Hematopoietic multipotent progenitor cell treated with erythropoietin and hydrocortisone succinate and interleukin-3 and kit ligand, for 15 days (in vitro differentiated cells): ENCODE measurements at places on chromosomes 12 and 14.

DNA sequence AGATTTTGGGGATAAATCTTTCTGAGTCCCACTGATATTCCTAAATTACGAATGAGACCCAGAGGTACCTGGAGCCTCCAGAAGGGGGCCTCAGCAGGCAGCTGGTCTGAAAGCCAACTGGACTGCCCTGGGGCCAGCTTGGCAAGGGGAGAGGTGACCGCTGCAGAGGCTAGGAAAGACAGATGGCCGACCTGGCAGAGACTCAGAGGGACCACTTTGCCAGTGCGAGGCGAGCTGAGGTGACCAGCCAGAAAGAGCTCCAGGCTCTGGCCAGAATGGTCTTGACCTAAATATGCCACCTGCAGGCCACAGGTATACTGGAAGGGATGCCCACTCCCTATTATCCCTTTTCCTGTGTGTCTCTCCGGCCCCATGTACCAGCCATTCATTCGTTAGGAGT, 256.8 kb upstream of the GARIN6 start:
- no peak for DNase-seq

DNA sequence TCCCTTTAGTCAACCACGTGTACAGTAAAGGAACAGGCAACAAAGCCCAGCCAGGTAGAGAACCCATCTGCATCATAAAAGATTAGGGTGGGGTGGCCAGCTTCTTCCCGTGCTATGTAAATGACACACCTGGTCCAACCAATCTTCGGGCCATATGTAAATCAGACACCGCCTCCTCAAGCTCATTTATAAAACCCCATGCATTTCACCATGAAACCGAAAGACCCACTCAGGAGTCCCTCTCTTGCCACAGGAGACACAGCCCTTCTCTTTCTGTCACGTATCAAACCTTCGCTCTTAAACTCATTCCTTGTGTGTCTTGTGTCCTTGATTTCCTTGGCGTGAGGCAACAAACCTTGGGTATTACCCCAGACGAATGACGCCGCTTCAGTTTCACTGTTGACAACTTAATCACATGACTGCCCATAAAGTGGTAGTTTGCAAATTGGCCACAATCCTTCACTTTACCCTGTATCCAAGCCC, 59.8 kb upstream of the TBPL2 start:
- no peak for DNase-seq

- DNase-seq = no peak
Measured at GRCh38 chr14:77988096-77988870, 181.9 kb upstream of the NRXN3 start.

- peak; percentile 62 for DNase-seq
Measured at GRCh38 chr14:22653012-22653621, 9.0 kb upstream of the OR6J1 start.

GRCh38 chr12:32115404-32116104, 8.9 kb downstream of the BICD1 start:
- DNase-seq = no peak

DNA sequence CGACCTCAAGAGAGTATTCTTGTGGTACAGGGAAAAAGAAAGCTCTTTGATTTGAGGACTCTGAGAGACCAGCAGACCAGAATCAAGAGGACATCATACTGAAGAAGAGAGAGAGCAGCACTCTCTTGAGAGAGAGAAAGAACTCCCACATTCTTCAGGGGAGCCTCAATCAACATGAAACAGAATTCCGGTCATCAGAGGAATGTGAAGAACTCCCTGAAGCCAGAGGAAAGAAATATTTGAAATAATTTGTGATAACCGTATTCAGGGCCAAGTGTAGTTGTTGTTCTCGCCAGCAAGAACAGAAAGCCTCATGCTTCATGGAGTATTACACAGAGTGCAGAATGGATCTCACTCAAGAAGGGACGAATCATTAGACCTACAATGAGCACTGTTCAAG, 363.8 kb upstream of the TMEM132C start:
- no peak for DNase-seq

GRCh38 chr12:115378291-115378690, 694.3 kb upstream of the TBX3 start:
- no peak for DNase-seq

DNA sequence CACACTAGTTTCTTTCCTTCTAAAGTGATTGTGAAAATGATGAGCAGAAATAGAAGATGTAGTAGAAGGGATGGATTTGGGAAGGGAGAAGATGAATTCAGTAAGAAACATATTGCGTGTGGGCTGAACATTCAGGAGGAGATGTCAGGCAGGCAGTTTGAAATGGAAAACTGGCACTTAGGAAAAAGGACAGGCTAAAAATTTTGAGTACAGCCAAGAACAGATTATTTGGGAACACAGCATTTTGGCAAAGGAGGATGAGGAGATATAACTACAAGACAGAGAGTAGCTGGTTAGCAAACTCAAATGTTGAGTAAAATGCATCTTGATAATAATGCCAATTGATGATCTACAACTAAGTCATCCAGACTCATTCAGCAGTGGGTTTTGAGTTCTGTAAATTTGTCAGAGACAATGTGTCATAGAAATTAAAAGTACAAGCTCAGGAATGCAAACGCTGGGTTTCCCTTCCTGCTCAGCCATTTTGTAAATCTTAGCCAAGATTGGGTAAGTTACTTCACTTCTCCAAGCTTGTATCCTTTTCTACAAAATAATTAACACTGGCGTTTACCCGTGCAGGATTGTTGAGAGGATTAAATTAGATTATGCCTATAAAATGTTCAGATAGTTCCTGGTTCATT, 255.0 kb downstream of the NAV3 start:
- no peak for DNase-seq

GRCh38 chr12:102234599-102234998, 37.0 kb upstream of the PMCH start:
- DNase-seq = no peak

DNA sequence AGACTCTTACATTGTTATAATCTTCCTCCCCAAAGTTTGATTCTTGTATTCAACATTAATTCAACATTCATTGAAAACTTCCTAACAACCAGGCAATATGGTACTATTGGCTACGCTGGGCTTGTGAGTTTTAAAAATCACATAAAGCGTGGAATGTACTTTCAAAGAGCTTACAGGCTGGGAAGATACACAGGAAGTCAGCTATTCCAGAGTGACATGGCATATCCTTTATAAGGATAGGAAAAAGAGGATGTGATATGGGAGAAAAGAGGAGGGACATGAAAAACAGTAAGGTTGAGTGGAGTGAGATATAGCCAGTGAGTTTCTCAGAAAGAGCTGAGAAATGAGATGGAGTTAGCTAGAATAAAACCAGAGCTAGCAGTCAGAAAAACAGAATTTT, 103.6 kb upstream of the ATF7IP start:
- no peak for DNase-seq

DNA sequence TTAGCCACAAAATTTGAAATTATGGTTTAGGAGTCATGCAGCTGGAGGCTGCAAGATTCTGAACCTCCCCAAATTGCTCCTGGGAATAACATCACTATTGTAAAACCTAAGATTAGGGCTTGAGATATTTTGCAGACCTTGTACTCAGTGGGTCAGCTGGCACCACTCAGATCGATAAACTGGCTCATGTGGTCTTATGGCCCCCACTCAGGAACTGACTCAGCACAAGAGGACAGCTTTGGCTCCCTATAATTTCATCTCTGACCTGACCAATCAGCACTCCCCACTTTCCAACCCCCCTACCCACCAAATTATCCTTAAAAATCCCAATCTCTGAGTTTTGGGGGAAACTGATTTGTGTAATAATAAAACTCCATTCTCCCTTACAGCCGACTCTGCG, 161.6 kb downstream of the BRMS1L start:
- DNase-seq = no peak
